Kidney (tissue), 22 donors: ENCODE measurements at places on chromosomes 6 and 20. TPM values are rescaled to one million over a fixed set of nuclear protein-coding genes. Genes with fewer than 3 reads are reported as not detected.

DNA sequence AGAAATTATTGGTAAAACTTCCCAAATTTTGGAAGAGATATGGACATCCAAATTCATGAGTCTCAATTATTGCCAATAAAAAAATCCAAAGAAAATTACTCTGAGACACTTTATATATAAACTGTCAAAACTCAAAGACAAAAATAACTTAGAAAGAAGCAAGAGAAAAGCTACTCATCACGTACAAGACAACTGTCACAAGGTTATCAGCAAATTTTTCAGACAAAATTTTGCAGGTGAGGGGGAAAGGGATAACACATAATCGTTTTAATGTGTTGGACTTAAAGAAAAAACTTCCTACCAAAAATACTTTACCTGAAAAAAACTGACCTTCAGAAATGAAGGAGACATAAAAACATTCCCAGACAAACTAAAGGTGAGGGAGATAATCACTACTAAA lies 272.5 kb downstream of the THBS2 start:
- H3K27me3 ChIP-seq = no peaks in the 10 kb centered on the region
- no peak overlapping the region for H3K27ac ChIP-seq
- H3K4me3 ChIP-seq = no peak overlapping the region
- DNase-seq = no peak
- no peaks in the 10 kb centered on the region for H3K4me1 ChIP-seq

- DNase-seq = no peak
- no peaks in the 10 kb centered on the region for H3K27me3 ChIP-seq
- no peaks in the 10 kb centered on the region for H3K4me1 ChIP-seq
- no peak overlapping the region for H3K4me3 ChIP-seq
Observed at GRCh38 chr20:9555781-9556180, 41.4 kb downstream of the LAMP5 start.

- no peaks in the 10 kb centered on the region for H3K4me1 ChIP-seq
- no peaks in the 10 kb centered on the region for H3K27me3 ChIP-seq
- H3K4me3 ChIP-seq = no peak overlapping the region
- no peak for DNase-seq
Observed at GRCh38 chr20:46572153-46572552, 21.7 kb upstream of the OCSTAMP start.

GRCh38 chr6:165826487-165827189 lies 163.6 kb upstream of the PDE10A start:
- H3K27ac ChIP-seq = no peak overlapping the region
- no peak overlapping the region for H3K4me3 ChIP-seq
- H3K27me3 ChIP-seq = no peaks in the 10 kb centered on the region
- H3K4me1 ChIP-seq = no peaks in the 10 kb centered on the region

The DEFB124 gene
- 2.5 TPM for total RNA-seq

The SPTLC3 gene
- total RNA-seq = 65.9 TPM
